ENCODE measurements at places on chromosomes 16 and 17.

- no peak for DNase-seq
Observed at GRCh38 chr16:83301971-83302370, 505.8 kb upstream of the HSBP1 start.

DNA sequence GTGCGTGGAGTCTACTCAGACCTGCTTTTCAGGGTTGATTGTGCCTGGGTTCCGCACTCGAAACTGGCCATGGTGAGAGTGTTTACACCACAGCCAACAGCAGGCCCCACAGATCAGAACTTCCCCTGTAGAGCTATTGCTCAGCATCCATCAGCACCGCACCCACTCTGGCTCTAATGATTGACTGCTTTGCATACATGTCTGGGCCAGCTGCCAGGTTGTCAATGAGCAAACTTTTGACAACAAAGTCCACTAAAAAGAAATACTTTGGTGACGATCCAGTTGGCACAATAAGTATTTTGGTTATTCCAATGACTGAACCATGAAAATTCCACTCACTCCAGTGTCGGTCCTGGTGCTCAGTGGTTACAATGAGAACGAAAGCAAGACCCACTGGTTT is 190.7 kb downstream of the FOXL1 start:
- no peak for DNase-seq

DNA sequence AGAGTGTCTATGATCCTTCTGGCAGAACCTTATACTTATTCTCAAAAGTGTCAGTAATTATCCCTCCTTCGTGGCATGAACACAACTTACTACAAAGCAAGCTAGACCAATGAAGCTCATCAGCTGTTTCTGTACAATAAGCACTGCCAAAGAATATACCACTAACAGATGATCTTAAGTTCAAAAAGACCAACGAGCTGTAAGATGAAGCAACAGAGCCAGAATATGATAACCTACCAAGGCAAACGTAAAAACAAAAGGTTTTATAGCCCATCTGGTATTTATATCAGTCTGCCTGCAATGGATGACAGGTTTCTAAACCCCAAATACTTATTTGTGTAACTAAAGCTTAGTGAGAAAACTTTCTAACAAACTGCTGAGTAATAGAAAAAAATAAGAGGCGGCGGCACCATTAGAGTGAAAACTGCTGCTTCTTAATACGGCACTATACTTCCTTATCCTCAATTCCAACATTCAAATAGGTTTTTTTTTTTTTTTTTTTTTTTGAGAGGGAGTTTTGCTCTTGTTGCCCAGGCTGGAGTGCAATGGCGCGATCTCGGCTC is 22.1 kb downstream of the NME2 start:
- no peak for DNase-seq

- no peak for DNase-seq
Observed at GRCh38 chr16:49330562-49331201, 42.9 kb upstream of the C16orf78 start.

- no peak for DNase-seq
Observed at GRCh38 chr16:83456934-83457333, 350.8 kb upstream of the HSBP1 start.

- no peak for DNase-seq
Observed at GRCh38 chr17:45705123-45706009, 78.8 kb upstream of the CRHR1 start.

GRCh38 chr16:9258423-9259051 is 167.1 kb downstream of the HAPSTR1 start:
- no peak for DNase-seq

DNA sequence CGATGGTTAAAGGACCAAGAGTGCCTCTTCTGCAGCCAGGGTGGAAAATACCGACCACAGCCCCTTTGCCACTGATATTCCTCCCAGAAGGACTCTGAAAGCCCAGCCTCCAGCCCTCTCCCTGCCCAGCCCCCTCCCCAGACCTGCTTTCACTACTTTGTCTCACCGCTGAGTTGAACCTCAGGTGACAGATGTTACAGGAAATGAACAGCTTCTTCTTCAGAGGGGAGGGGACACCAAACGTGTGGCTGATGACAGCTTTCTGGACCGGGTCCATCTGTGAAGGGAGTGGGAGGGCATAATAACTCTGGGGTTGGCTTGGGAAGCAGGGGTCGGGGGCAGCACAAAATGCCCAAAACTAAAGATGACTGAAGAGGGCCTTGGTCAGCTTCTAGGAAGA is 14.2 kb downstream of the NKIRAS2 start:
- no peak for DNase-seq

DNA sequence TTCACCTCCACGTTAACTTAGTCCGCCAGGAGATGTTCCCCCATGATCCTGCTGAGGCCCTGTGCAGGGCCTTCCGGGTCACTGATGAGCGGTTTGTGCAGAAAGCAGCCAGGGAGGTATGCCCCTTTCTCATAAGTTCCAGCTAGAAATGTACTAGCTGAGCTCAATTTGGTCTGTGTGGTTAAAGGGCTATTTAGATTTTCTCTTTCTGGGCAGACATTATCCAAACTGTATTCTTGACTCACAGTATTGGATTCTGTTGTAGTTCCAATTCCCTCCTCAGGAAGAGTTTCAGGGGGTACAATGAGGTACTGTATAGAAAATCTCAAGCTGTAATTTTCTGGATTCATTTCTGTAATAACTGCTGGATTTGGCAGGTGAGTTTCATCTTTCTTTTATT is 137.1 kb downstream of the TRIM37 start:
- DNase-seq = no peak

DNA sequence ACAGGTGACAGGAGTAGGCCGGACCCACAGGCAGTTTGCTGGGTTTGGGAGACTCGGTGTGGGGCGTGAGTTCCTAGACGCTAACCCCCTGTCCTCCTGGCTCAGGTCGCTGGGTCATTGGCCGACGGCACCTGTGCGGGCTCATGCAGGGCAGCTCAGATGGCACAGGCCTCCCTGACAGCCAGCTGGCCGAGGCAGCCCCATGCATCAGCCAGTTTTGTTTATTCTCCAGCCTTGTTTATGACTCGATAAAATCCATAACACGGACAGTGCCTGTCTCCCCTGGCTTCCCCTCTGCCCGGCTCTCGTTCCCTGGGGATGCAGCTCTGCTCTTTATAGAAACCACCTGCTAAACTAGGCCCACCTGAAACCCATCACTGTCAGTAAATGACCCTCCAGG is 46.0 kb downstream of the SDK2 start:
- DNase-seq = no peak

- no peak for DNase-seq
Observed at GRCh38 chr17:2690165-2691068, 21.1 kb downstream of the CLUH start.

DNA sequence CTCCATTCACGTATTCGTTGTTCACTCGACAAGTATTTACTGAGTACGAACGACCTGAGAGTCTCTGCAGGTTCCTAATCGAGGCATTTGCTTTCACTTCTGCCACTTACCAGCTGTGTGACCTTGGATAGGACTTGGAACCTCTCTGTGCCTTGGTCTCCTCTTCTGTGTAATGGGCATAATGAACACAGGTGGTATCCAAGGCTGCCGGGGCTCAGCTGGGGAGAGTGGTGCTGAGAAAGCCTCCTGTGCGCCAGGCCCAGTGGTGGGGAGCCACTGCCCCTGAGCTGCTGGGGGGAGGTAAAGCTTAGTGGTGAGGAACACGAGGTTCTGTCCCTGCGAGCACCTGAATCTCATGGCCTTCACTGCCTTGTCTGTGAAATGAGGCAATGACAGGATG is 150.7 kb downstream of the IRF8 start:
- DNase-seq = no peak

DNA sequence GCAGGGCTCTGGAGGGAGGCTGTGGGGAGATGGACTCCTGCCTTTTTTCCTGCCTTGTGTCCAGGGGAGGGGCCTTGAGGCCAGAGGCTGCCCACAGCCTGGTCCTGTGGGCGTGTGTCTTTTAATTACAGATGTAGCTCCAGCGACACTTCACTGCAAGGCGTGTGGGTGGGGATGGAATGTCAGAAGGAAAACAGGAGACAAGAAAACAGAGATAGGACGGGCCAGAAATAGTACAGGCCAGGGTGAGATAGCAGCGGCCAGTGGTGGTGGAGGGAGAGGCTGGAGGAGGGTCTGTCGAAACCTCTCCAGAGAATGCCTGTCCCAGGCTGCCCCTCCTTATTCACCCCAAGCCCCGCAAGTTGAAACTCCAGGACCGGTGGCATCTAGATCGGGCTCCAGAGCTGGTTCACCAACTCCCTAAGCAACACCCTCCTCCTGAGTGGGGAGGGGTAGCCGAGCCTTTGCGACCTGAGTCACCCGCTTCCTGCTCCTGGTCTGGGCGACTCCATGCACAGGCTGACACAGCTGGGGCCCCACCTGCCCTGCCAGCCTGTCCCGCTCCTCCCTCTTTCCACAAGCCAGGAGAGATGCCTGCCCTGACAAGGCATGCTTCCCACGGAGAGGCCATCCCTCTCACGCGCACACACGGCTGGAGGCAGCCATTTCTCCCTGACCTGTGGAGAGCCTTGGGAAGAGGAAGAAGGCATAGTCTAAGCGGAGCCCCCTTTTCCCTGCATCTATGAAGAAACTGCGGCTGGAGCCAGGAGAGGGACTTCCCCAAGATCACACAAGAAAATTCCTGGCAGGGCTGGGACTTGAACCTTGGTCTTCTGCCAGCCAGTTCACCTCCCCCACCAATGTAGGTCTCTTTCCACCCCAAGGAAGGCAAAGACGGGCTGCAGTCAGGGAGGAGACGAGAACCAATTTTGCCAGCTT is 6.6 kb upstream of the JUP start:
- no peak for DNase-seq

GRCh38 chr16:15477802-15478201 is 43.4 kb downstream of the BMERB1 start:
- DNase-seq = no peak

- no peak for DNase-seq
Observed at GRCh38 chr17:77470800-77471733, 330.3 kb downstream of the SEC14L1 start.

DNA sequence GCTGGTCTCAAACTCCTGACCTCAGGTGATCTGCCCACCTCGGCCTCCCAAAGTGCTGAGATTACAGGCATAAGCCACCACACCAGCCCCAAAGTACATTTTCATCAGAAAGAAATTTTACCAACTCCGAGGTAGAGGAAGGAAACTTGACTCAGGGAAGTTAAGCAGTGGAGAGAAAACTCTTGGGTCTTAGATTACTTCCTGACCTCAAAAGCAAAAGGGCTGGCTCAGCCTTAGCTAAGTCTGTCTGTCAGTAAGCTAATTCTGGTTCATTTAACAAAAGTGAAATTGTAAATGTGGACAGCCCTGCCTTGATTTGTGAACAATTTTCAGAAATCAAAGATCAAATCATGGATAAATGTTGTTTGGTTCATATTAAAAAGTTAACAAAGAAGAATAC is 30.6 kb downstream of the MAP2K6 start:
- no peak for DNase-seq

DNA sequence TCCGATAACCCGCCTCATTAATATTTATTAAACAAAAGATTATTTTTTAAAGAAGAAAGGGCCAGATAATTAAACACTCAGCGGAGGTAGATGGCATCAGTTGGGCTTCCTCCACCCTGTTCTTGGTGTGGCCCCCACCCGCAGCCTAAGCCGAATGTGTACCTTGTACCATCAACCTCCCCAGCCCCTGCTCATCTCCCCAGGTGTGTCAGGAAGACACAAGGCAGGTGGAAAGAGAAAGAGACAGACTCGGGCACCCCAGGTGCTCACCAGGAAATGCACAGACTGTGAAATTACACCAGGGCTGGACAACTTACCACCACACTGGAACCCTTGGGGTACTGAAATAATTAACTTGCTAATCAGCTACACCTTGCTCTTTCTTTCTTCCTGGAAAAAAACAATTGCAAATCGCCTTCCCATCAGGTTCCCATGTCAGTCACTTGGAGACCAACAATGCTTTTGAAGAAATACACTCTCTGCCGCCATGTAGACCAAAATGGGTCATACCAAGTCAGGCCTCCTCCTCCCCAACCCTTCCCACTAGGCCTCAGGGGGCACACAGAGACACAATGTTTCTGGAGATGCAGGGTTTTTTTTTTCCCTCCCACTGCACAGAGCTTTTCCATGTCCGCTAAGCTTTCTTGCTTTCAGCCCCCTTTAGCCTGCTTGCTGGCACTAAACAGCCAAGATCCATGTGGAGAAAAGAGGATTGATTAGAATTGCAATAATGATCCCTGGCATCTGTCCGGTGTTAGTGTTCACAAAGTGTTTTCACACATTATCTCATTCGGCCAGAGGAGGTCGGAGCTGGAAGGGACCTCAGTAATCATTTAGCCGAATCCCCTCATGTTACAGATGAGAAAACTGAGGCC is 8.6 kb upstream of the LHX1 start:
- DNase-seq = no peak

DNA sequence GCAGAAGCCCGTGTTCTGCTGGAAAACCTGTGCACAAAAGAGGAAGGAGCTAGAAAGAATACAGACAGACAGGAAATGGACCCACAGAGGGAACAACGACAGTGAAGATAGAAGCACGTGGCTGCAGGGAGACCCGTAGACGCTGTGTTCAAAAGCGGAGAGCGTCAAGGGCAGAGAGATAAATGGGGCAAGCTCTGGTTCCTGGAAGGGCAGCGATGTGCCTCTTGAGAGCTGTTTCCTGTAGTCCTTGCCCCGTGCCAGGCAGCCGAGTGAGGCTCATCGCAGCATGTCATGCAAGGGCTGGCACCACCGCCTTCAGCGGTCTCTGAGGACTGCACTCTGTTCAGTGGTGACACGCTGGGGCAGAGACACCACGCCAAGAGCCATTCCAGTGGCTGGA is 43.6 kb upstream of the CACNG5 start:
- DNase-seq = no peak

GRCh38 chr17:69560987-69561441 is 146.5 kb downstream of the MAP2K6 start:
- no peak for DNase-seq

- DNase-seq = peak; percentile 22
Observed at GRCh38 chr16:78749745-78750268, 650.4 kb downstream of the WWOX start.

DNA sequence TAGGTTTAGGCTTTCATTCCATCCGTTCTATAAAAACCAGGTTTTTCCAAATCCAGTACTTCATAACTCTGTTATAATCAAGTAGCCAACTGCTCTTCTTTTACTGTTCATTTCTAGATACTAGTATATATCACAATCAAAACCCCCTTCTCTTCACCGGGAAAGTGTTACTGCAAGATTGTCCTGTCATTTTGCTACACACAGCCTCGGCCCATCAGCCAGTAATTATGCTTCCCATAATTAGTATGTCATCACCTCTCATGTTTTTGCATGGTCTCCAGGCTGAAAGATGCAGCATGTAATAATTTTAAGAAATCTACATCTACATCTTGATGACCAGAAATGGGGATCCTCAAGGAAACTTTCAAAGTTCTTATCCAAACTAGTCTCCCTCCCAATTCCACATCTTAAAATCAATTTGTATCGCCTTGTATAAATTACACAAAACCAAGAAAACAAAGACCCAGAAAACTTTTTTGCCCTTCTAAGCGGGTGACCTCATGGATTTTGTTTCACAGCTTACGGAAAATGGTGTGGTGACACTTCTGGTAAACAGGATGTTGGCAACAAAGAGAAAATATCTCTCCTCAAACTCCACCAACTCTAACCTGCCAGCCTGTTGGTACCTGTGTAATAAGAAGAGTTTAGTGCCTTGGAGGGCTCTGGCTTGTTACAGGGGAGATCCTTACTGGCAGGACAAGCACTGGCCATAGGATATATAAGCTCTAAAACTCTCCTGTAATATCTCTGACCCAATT is 9.3 kb downstream of the TACO1 start:
- peak; percentile 36 for DNase-seq

- DNase-seq = peak; percentile 30
Observed at GRCh38 chr17:32111141-32111771, 31.0 kb upstream of the RHOT1 start.

All from CD4-positive, alpha-beta T cell treated with Interleukin-15 for 4 hours (primary cell).